ENCODE measurements at places on chromosomes 12 and 14. TPM values are rescaled to one million over a fixed set of nuclear protein-coding genes. Genes with fewer than 3 reads are reported as not detected.

GRCh38 chr14:22484632-22485031 is 104.4 kb downstream of the DAD1 start:
- ATAC-seq: no peak

DNA sequence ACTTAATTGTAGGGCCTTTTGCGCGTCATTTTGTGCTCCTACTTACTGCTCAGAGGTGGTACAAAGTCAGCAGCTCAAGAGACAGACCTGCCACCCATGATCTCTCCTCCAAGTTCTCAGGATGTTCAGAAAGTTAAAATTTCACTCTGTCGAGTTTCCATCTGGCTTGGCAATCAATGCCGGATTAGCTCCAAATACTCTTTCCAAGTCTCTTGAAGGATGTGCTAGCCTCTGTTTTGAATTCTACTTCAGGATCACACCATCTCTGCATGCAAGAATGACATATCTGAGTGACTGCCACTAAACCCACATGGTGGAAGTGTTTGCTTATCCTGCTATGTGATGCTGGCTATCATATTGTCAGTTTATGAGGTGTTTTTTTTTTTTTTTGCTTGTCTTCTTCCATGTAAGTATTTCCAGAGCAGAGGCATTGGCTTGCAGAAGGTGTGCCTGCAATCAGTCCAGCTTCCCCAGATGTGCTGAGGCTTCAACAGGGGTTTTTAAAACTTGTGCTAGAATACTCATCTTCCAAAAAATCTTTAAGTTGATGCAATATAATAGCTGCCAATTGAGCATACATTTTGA is 125.6 kb downstream of the RGS6 start:
- ATAC-seq: no peak

GRCh38 chr12:90010089-90010488 is 301.5 kb upstream of the ATP2B1 start:
- ATAC-seq: no peak

- peak; percentile 60 for ATAC-seq
Observed at GRCh38 chr12:39102474-39103209, 197.3 kb upstream of the CPNE8 start.

DNA sequence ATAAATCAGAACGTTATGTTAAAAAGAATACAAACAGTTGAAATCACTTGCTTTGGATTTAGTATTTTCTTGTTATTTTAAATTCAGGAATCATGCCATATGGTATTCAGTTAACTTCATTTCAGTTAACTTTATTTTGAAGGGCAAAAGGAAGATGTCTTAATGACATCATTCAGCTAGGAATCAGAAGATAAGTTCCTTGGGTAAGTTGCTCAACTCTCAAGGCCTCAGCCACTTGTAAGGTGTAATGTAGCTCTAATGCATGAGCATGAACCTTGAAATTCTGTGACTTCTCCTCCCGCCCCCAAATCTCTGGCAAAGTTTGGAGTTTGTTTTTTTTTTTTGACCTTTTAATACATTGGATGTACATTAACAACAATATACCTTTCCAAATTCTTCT is 42.6 kb downstream of the FRS2 start:
- no peak for ATAC-seq

- no peak for ATAC-seq
Observed at GRCh38 chr14:93171376-93171775, 13.3 kb downstream of the MOAP1 start.

DNA sequence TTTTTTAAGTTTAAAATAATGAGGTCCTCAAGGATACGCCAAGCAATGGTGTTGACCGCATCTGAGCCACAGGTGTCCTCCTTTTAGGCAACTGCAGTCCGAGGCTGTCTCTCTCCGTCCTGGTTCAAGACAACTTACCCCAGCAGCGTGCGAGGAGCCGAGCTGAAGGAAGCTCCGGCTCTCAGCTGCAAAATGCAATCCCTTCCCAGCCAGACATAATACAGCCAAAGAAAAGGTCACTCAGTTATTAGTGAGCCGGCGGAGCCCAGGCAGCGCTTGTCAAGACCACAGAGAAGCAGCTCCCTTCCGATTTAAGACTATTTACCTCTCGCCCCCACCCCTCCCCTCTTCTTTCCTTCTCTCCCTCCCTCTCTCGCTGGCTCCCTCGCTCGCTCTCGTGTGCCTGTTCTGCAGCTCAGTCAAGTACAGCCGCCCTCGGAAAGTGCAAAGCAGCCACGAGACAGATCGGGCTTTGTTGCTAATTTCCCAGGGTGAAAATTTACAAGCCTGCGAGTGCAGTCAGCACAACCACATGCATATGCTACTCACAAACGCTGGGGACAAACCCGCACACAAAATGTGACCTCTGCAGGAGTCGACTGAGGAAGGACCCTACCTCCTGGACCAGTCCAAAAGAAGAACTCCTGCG is 363 bp upstream of the LMO3 start:
- no peak for ATAC-seq

DNA sequence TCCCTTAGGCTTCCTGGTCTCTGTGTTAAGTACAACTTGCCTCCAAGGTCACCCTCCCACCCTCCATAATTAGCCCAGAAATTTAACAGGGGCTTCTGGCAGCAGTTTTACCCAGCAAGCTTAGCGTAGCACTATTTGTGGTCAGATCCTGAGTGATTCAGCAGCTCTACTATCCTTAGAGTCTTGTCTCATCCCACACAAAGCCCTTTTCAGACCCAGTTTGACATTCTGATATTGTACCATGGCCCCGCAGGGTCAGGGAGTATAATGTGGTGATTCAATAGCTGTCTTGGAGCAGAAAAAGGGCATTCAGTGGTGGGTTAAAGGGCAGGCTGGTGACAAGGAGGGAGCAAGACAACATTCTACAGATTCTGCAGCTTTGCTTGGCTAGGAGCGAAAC is 153.8 kb upstream of the DDHD1 start:
- ATAC-seq: no peak

DNA sequence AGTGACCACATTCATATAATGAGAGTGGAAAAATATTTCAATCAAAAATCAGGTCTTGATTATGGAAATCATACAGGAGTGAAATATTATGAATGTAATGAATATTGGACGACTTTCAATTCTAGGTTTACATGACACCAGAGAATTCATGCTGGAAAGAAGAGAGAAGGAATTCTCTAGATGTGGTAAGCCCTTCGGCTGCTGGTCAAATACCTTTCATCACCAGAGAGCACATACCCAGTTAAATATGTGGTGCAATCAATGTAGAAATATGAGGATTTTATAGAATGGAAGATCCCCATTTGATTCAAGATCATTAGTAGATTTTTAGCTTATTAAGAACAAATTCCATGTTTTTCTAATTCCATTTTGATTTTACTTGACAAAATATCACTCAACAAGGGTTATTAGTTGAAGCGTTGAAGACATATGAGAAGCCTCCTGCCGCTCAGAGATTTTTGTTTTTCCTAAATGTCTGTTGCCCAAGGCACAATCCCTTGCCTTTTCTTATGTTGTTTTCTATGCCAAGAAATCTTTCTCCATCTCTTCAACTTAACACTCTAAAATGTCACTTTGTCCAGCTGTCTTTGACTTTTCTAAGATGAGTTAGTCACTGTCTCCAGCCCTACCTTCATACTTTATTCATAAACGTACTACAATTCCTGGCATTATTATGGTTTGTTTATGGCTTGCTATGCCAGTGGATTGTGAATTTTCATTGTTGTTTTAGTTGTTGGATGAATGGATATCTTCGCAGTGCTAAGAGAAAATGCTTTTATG is 72.8 kb upstream of the ZDHHC17 start:
- ATAC-seq: no peak

OVCH1 gene
- total RNA-seq: not detected

C12orf54 gene
- total RNA-seq: not detected

- no peak for ATAC-seq
Observed at GRCh38 chr14:61813096-61813606, 50.9 kb downstream of the SNAPC1 start.

GRCh38 chr12:132161796-132162507 is 17.7 kb downstream of the NOC4L start:
- ATAC-seq: no peak

- ATAC-seq: no peak
Observed at GRCh38 chr12:120229071-120229486, 28.2 kb upstream of the RPLP0 start.

DNA sequence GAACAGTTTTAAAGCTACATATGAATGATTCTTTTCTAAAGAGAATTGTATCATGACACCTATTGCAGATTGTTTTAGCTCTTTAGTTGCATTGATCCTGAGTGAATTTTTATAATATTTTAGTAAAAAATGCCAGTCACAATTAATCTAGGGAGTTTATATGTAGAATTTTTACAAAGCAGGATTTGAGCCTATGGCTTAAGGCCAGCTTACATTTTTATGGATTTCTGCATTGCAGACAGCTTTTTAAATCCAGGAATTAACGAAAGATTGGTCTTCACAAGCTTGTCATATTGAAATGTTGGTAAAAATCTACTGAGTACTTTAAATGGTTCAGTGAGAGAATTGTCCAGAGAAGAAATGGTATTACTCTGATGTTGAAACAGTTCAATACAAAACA is 358.0 kb downstream of the TMTC2 start:
- ATAC-seq: no peak

DNA sequence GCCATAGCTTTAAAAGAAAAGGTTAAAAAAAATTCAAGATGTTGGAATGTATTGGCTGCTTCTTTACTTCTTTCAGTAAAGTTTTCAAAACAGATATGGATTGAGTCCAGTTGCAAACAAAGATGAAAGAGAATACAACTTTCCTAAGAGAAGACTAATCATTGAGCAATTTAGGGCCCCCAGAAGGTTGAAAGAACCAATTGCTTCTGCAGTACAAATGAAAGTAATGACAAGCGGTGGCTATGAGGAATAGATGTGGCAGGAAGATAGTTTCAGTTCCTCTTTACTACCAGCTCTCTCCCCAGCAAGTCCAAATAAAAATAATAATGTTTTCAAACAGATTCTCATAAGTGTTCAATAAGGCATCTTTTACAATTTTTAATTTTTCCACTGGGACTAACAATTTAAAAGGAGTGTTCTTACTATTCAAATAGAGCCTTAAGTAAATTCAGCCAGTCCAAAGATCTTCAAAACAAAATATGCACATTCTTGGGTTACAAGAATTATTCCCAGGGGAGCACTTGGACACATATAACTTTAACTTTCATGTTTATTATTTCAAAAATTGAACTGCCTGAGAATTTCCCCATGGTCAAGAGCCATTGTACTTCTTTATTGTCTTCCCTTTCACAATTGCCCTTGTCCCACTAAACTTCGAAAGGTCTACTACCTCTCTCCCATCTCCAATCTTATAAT is 62.3 kb upstream of the PPP1R12A start:
- ATAC-seq: no peak

DNA sequence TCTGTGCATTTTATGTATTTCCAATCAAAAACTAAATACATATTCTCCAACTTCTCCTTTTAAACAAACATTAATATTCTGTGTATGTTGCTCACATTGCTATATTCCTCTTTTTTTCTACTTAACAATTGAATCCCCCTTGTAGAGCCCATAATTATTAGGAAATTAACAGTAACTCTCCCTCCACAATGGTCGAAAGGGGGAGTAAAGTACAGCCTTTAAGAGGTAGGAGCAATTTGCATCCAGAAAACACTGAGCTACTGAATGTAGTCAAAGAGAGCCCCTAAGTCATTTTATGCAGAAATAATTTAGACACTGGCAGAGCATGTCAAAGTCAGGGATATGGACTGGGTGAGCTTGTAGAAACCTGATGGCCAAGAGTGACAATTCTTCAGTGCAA is 57.2 kb upstream of the SCN8A start:
- ATAC-seq: no peak

FBLN5 gene
- 7.6 TPM for total RNA-seq

DNA sequence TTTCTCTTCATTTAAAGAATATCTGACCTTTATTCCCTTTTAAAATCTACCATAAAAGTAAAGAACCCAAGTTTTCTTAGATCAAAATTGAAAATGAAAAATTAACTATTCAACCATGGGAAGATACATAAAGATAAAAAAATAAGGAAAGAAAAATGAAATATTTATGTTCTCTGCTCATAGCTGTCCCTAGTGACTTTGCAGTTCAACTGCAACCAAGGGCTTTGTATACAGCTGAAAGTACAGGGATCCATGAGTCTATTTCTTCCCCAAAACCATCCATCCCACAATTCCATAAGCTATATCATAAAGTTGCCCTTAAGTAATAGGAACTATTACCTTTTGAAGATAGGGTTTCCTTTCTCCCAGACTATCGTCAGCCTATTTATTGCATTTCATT is 113.1 kb downstream of the ITPR2 start:
- ATAC-seq: no peak
